NCI-H1092 (cell line): ENCODE measurements at places on chromosomes 13 and 19.

DNA sequence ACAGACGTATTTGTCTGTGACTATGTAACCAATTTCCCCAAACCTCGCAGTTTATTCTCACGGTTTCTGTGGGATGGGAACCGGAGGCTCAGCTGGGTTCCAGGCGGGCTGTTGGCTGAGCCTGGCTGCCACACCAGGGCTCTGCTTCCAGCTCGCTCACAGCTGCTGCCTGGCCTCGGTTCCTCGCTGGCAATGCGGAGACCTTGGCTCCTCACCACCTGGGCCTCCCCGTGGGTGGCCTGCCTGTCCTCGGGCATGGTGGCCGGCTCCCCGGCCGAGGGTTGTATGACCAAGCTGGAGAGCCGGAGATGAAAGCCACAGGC lies 218.9 kb upstream of the MAB21L1 start:
- DNase-seq: no peak

DNA sequence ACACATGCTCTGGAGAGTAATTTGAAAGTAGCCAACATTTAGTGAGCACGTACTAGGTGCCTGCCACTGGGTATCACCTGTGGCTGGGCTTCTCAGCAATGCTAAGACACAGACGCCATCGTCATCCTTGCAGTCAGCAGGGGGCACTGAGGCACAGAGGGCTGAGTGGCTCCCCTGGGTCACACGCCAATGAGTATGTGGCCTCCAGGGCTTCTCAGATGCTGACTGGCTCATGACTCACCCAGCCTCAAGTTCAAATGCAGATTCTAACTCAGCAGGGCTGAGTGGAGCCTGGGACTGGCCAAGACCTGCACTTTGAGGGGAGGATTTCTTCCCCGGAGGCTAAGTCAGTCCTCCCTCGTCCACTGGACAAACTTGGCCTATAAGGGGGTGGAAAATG lies 115.1 kb upstream of the CACNA1A start:
- no peak for DNase-seq

GRCh38 chr13:28392428-28392827 lies 102.5 kb downstream of the FLT1 start:
- DNase-seq: no peak

GRCh38 chr19:18842166-18842565 lies 10.4 kb downstream of the UPF1 start:
- DNase-seq: no peak

DNA sequence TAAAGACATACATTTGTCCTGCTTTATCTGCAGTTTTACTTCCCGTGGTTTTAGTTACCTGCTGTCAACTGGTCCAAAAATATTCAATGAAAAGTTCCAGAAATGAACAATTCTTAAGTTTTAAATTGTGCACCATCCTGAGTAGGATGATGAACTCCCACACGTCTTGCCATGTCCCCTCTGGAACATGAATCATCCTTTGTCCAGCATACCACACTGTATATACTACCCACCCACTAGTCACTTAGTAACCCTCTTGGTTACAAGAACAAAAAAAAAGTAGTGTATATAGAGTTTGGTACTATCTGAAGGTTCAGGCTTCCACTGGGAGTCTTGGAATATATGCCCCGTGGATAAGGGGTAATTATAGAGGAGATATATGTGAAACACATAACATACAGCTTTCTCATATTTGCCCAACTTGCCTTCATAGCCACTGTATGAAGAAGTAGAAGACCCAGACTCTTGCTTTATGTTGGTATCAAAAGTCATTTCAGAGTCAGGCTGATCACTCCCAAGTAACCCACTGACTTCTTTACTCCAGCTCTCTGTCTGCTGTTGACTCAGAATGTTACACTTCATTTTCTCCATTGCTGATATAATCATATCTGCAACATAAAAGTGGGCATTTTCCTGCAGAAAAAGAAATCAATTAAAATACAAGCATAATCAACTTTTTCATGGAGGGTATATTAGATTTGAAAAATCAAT lies 19.3 kb downstream of the RUBCNL start:
- no peak for DNase-seq

GRCh38 chr13:98978280-98978679 lies 416 bp upstream of the DOCK9 start:
- DNase-seq: no peak

DNA sequence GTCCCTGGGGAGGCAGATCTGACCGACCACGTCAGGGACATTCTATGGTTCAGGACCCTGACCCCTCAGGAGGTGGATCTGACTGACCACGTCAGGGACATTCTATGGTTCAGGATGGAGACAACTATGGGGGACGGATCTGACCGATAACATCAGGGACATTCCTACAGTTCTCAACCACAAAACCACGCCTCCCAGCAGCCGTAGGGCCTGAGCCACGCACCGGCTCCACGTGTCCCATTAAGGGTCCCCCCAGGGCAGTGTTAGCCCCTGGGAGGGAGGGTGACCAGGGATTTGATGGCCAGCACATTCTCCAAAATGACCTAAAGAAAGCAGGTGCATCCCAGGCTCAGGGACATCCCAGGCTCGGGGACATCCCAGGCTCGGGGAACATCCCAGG lies 49.0 kb upstream of the C13orf46 start:
- DNase-seq: no peak

DNA sequence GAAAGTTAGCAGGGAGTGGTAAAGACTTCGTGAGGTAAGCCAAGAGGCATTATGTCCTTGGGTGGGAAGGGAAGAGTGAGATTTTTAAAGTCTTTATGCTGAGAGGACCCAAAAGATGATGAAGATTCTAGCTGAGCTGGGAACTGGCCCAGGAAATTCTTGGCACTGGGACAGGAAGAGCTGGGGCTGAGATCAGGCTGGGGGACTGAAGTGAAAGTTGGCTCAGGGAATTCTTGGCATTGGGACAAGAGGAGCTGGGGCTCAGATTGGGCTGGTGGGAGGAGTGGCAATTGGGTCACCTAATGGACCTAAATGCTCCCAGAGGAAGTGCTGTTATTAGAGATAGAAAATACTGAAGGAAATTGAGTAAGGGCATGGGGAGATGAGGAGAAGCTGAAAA lies 8.8 kb downstream of the SCEL start:
- DNase-seq: peak; percentile 6

DNA sequence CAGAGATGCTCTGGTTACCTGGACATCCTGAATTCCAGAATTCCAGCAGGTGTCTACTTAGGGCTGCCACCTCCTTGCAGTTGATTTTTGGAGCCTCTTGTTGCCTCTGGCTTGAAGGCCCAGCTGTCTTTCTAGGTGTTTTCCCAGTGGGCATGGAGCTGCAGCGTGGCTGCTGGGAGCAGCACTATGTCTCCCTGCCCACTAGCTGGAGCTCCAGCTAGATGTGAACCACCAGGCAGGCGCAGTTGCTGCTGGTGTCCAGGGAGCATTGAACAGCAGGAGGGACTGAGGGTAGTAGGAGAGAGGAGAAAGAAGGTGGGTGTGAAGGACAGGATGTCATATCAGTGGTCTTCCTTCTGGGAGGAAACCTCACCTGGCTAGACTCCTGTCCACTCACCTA lies 9.9 kb upstream of the SELENOW start:
- no peak for DNase-seq

DNA sequence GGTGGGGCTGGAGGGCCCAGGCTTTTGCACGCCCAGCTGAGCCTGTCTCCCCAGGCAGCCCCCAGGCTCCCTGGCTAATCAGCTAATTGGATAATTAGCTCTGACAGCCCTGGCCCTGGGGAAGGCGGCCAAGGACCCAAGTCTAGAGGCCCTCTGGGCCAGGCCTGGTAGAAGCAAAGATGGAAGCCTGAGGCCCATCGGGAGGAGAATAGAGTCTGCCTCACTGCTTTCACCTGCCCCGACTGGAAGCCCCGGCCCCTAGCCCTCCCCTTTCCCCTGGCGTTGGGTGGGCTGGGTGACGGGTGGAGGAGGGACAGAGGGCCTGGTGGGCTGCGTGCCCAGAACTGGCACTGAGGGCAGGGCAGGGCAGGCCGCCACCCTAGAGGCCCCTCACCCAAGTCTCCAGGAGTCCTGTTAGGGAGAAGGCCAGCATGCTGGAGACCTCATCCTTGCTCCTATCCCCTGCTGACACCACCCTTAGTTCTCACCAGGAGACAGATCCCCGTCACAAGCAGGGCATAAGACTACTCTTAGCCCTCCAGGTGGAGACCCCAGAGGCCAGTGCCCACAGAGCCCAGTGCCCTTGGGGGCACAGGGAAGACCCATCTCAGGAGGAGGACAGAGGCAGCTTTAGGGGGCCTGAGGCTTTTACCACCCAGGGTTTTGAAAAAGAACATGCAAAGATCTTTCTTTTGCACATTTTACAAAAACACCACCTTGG lies 12.0 kb downstream of the LYL1 start:
- no peak for DNase-seq

- DNase-seq: peak; percentile 20
Measured at GRCh38 chr13:66860878-66861417, 369.2 kb downstream of the PCDH9 start.

GRCh38 chr13:97653443-97654140 lies 219.6 kb downstream of the RAP2A start:
- DNase-seq: no peak

- DNase-seq: no peak
Measured at GRCh38 chr13:70415136-70415535, 306.9 kb upstream of the KLHL1 start.

- no peak for DNase-seq
Measured at GRCh38 chr13:40466272-40466671, 200.2 kb downstream of the FOXO1 start.

GRCh38 chr13:97879646-97880310 lies 73.7 kb upstream of the IPO5 start:
- no peak for DNase-seq

DNA sequence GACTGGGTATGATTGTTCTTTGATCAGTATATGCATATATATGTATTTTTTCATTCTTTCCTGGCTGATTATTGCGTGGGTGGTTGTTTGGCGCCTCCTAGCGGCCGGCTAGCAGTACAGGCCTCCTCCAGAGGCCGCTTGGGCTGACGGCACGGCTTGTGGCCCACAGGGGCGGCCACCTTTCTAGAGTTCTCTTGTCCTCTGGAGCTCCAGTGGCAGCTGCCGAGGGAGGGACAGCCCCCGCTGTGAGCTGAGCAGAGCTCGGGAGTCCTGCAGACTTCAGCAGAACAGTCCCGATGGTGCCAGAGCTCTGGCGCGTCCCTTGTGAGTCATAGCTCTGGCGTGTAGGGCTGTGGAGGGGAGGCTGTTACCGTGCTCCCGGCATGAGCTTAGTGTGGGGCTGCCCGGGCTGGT lies 22.5 kb upstream of the ZNF429 start:
- no peak for DNase-seq

- no peak for DNase-seq
Measured at GRCh38 chr19:19514215-19514657, 1.1 kb downstream of the TSSK6 start.

- no peak for DNase-seq
Measured at GRCh38 chr19:48571378-48572162, 19.6 kb downstream of the SULT2B1 start.

DNA sequence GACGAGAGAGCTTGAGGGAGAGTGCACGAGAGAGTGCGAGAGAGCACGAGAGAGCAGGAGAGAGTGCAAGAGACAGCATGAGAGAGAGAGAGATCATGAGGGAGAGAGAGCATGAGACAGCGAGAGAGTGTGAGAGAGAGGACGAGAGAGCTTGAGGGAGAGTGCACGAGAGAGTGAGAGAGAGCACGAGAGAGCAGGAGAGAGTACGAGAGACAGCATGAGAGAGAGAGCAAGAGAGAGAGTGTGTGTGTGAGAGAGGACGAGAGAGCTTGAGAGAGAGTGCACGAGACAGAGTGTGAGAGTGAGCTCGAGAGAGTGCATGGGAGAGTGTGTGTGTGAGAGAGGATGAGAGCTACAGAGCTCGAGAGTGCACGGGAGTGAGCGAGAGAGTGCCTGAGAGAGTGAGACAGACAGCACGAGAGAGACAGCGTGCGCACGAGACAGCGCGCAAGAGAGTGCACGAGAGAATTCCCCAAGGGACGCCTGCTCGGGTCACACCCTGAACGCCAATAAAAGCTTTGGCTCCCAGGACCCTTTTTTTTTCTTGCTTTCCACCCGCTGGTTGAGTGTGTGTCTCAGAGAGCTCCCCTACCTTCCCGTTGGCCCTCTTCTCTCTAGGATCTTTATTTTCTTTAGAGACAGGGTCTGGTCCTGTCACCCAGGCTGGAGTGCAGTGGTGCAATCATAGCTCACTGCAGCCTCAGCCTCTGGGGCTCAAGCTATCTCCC lies 3.7 kb downstream of the CD70 start:
- no peak for DNase-seq

DNA sequence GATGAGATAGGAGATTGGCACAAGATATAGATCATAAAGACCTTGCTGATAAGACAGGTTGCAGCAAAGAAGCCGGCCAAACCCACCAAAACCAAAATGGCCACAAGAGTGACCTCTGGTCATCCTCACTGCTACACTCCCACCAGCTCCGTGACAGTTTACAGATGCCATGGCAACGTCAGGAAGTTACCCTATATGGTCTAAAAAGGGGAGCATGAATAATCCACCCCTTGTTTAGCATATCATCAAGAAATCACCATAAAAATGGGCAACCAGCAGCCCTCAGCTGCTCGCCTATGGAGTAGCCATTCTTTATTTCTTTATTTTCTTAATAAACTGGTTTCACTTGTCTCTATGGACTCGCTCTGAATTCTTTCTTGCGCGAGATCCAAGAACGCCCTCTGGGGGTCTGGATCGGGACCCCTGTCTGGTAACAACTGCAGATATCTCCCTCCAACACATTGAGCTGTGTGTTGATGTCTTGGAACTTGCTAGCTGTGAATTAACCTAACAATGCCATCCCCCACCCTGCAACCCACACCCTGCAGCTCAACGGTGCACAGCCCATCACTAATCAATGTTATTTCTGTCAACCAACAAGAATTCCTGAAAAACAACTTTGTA lies 27.1 kb upstream of the GRTP1 start:
- no peak for DNase-seq

GRCh38 chr13:21930536-21930935 lies 259.7 kb downstream of the FGF9 start:
- no peak for DNase-seq

DNA sequence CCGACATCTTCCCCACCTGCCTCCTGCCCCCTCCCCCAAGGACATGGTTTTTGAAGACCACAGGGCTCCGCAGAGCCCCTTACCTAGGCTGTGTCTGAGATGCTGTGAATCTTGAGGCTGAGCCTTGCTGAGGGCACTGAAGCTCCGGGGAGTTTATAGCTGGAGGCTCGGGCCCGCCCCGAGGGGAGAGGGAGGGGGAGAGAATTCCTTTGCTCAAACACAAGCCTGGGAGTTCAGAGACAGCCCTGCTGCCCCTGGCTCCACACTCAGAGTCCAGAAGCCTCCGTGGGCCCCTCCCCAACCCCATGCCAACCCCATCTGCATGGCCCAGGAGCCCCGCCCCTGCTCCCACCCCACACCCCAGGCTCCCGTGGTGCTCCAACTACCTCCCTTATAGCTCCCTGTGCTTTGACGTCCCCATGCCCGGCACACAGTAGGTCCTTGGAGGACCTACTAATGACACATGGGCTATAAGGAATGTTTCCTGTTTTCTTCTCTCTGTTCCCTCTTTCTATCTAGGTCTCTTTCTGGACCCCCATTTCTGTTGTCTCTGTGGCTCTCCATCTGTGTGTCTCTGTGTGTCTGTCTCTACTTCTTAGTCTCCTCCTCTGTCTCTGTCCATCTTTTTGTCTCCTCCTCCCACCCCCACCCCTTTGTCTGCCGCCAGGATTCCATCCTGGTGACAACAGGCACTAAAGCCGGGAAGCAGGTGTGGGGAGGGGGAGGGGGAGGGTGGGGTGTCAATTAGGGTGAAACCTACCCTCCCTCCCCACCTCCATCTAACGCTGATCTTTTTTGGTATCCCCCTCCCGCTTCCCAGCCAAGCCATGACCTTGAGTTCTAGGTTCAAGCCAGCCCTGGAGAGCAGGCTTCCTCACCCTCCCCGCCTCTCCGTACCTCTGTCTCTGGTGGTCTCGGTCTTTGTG lies at the start of gene TNNT1:
Gene TNNT1 (minus strand): TSS at position 129 of the 926 bp plus-strand sequence. CDS start 2,049 bp downstream, outside the sequence.
- DNase-seq: no peak
